Islet precursor cell (in vitro differentiated cells): ENCODE measurements at places on chromosomes 11 and 22.

DNA sequence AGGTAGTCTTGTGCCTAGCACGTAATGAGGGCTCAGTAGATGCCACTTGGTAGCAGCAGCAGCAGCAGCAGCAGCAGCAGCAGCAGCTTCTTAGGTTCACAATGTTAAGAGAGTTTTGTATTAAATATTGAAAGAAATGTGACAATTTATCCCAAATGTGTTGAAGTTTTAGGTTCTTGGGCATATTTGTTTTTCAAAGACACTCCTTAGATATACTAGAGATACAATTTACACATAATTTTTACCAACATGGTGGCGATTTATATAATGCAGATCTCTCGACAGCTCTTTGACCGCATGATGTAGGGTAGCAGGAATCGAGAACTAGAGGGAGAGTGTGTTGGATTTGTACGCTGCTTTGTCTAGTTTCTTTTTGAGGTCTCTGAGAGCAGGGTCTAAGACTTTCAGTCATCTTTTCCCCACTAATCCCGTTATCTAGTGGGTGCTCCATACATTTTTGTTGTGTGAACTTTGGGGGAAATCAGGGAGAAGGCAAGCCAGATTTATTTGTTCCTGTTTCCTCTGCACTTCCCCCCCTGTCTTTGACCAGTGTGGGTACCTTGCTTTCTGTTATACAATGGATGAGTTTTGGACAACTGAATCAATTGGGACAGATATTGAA, 1.4 kb downstream of the FDX1 start:
- DNase-seq, result no peak

DNA sequence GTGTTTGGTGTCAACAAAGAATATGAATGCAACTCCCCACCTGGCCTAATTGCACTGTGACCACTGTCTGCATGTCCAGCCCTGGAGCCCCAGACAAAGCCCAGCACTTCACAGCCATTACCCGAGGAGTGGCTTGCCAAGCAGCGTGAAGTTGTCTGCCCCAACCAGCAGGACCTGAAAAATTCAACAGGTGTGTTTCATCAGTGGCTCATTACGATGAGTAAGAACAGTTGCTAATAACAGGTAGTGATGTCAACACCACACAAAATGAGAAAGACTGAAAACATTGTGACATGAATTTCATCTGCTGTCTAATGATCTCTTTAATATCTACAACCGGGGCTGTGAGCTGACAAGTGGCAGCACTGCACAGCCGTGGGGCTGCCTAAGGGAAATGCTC, 10.3 kb downstream of the MRPL21 start:
- no peak for DNase-seq

GRCh38 chr11:122059565-122059964, 56.5 kb downstream of the BLID start:
- DNase-seq, result no peak

GRCh38 chr11:61194981-61195695, 8.2 kb upstream of the PGA3 start:
- no peak for DNase-seq

- no peak for DNase-seq
These were observed 266.3 kb downstream of the DDX10 start for GRCh38 chr11:108931168-108931567.

- no peak for DNase-seq
These were observed 13.2 kb downstream of the TANGO2 start for GRCh38 chr22:20034143-20034542.

- DNase-seq, result no peak
These were observed 154.2 kb downstream of the MPPED1 start for GRCh38 chr22:43566021-43566420.

DNA sequence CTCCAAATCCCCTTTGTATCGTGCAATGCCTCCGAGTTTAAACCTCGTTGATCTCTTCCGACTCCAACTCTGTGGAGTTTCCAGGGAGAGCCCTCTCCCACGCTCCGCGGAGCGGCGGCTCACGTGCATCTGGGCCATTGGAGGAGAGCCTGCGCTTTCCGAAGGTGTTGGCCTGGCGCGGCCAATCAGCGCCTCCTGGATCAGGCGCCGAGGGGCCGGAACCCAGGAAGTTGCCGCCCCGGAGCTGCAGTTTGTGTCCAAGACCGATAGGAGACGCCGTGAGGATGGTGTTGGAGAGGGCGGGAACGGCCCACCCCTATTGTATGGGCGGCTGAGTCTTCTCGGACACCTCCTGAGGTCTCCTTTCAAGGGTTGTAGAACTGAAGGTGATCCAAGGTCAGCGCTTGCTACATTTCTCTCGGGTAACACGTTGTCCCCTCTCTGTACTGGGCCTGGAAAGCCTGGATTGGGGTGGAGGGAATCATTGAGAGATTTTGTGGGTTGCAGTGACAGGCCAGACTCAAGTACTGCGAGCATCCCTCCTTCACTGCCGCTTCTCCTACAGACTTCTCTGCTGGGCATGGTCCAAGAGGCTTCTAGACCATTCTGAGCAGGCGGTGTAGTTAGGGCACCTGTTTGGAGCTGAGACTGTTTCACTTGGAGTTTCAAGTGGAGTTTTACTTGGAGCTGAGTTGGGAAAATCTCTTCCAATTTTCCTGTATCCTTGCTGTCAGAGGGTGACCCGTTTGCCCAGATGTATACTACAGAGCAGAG, 1.7 kb downstream of the ADAMTS15 start:
- DNase-seq, result peak; percentile 87

- peak; percentile 36 for DNase-seq
These were observed 117.6 kb downstream of the PHF21B start for GRCh38 chr22:44892243-44892642.

GRCh38 chr11:82523141-82523540, 210.5 kb downstream of the FAM181B start:
- peak; percentile 53 for DNase-seq

- no peak for DNase-seq
These were observed 599.9 kb downstream of the BUD13 start for GRCh38 chr11:116172851-116173250.

DNA sequence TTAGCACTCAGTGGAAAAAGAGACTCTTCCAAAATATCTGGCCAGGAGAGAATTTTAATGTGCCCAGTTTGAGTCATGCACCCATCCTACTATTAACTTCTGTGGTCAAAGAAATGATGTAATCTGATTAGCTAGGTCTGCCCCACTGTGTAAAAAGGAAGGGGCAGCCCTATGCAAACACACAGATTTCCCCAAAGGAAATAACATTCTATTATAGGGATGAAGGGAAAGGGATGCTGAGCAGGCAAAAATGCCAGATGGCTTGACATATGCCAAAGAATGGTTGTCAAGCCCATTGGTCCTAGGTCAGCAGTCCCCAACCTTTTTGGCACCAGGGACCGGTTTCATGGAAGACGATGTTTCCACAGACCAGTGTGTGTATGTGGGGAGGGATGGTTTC, 43.3 kb upstream of the PAK1 start:
- DNase-seq, result no peak

GRCh38 chr22:50114221-50115021, 24.6 kb downstream of the MOV10L1 start:
- DNase-seq, result no peak

- DNase-seq, result peak; percentile 46
These were observed 100.6 kb downstream of the WNT7B start for GRCh38 chr22:45876136-45877035.

DNA sequence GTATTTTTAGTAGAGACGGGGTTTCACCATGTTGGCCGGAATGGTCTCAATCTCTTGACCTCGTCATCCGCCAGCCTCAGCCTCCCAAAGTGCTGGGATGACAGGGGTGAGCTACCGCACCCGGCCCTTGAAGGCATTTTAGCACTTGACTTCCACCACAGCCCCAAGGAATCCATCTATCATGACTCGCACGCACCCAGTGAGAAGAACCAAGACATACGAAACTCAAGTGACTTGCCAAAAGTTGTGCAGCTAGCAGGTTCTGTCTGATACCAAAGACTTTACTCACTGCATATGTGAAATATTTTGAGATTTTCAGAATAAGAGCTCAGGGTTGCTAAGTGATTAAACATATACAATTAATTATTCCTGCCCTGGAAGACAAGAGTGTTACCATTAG, 21.0 kb downstream of the FLI1 start:
- DNase-seq, result peak; percentile 67

DNA sequence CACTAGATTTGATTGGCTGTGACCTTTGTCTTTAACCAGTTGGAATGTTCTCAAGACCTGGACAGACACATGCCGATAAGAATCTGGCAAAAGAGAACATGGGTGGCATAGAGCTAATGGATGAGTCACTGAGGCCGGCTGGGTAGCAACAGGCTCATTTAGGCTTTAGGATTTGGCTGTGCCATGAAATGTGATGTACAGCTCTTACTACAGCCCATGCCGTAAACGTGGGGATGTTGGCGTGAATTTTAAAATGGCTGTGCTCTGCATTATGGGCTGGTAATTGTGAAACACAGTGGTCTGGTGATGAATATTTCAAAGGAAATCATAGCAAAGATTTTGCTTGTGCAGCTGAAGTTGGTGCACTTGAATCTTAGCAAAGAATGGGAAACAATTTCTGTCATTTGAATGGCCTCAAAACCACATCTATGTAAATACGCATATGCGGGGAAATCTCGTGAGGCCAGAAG, 332.4 kb downstream of the TBC1D22A start:
- DNase-seq, result no peak

- DNase-seq, result peak; percentile 68
These were observed 64.0 kb downstream of the RPUSD4 start for GRCh38 chr11:126147208-126148111.

GRCh38 chr11:126870021-126870420, 130.5 kb downstream of the KIRREL3 start:
- DNase-seq, result no peak

- no peak for DNase-seq
These were observed 47.9 kb downstream of the ZNF280B start for GRCh38 chr22:22460635-22461034.

DNA sequence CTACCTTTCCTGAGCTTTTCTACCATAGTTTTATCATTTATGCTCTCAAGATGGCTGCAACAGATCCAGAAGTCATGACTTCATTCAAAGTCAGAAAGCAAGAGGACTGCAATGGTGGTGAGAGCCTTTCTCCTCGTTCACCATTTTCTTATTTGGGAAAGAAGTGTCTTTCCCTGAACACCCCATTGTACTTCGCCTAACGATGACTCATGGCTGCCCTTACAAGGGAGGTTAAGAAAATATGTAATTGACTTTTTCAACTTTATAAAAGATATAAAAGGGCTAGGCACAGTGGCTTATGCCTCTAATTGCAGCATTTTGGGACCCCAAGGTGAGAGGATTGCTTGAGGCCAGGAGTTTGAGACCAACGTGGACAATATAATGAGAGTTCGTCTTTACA, 541.7 kb downstream of the METTL15 start:
- DNase-seq, result no peak

GRCh38 chr22:26898946-26899605, 241.7 kb downstream of the MIAT start:
- DNase-seq, result peak; percentile 22

- no peak for DNase-seq
These were observed 26.9 kb upstream of the USP47 start for GRCh38 chr11:11814614-11815452.

DNA sequence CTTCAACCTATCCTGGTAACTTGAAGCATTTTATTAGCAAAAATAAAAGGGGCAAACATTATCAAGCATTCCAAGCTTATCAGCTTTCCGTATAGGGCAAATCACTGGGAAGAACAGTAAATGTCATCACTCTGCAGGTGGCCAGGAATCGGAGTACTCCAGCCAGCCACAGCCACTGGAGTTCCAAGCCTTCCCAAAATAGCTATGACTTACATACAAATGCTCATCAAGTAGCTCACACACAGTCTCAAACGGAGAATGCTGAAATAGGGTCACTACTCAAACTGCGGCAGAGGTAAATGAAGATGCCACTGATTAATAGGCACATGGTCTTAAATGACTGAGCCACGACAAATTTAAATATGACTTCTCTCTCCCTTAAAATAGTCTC, 2.1 kb downstream of the USP28 start:
- no peak for DNase-seq

DNA sequence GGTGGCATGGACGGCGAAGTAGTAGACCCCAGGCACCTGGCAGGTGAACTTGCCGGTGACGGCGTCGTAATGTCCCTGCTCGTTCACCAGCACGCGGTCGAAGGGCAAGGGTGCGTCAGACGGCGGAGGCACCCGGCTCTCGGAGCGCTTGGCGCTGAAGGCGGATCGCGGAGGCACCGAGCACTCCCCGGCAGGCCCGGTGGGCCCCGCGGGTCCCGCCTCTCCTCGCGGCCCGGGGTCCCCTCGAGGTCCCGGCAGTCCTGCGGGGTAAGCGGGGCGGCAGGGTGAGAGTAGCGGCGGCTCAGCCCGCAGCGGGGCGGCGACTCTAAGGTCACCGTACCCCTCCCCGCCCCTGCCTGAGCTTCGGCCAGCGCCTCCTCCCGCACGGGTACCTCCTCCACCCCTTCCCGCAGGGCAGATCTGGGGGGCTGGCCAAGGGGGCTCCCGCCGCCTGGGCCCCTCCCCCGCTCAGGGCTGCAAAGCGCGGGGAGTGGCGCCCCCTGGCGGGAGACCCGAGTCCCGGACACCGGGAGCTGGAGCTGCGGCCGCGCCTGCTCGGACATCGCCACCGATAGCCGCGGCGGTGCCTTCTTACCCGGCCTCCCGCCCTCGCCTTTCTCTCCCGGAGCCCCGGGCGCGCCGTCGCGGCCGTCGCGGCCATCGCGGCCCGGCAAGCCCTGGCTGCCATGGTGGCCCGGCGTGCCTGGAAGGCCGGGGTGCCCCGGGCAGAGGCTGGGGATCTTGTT, 921 bp downstream of the C1QTNF5 start:
- peak; percentile 77 for DNase-seq

DNA sequence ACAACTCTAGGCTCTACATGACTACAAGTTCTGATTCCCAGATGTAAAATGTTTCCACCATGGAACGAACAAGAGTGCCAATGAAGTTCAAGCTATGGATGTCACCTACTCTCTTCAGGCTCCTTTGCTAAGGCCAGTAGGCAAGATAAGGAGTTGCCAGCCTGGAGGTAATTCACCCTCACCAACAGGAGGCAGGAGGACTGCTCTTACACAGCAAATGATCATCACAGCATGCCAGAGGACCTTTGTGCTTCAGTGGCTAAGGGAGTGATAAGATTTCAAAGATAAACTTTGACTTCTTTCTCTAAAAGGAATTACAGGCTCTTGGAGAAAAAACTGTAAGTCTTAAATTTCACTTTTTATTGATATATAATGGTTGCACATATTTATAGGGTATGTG, 54.1 kb upstream of the SLC36A4 start:
- no peak for DNase-seq

- peak; percentile 26 for DNase-seq
These were observed 44.0 kb downstream of the SERPINH1 start for GRCh38 chr11:75606099-75606498.

- no peak for DNase-seq
These were observed 10.1 kb upstream of the PIM3 start for GRCh38 chr22:49950396-49950994.

DNA sequence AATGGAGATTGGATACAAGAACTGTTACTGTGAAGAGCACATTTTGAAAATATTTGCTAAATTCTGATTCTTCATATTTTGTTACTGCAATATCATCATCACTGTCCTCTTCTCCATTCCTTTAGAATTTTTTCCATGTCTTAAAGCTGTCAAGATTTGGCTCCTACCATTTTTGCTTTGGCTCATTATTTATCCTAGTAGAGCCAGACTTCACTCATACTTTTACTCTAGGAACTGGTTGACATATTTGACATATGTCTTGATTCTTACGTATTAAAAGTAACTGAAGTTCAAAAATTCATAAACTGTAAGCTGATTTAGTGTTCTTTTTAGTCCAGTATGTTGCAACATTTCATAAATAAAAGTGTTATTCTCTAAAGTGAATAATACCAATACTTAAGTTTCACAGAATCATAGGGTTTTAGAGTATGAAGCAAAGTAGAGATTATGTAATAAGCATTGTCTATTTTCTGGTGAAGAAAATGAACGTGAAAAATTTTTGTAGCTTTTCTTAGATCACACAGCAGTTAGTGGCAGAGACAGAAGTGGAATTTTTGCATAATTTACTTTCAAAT, 225.6 kb downstream of the TMEM135 start:
- no peak for DNase-seq
